ENCODE measurements at places on chromosomes 12 and 14.

- DNase-seq, result peak; percentile 42
- peaks cover 58% of the 10 kb centered on the region for H3K4me1 ChIP-seq
- H3K36me3 ChIP-seq, result no peaks in the 10 kb centered on the region
- peak overlapping the region; percentile 100 for H3K27ac ChIP-seq
Observed at GRCh38 chr12:53219956-53220693, 11.9 kb downstream of the RARG start.

DNA sequence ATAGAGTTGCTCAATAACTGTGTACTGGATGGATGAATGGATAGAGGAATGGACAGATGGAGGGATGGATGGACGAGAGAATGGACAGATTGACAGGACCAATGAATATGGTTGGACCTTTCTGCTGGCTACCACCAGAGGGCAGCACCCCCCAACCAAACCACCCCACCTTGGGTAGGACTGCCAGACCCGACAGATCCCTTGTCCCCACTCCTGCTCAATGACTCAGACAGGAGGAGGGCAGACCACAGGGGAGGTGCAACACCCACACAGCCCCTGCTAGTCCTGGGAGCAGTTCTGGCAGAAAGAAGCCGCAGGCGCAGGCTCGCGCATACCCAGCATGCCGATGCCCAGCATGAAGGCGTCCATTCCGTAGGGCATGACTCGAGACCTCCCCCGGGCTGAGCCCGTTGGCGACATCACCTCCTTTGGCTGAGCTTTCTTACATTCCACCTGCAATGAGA lies 12.4 kb downstream of the MSI1 start:
- H3K27me3 ChIP-seq, result no peaks in the 10 kb centered on the region
- no peak overlapping the region for H3K27ac ChIP-seq
- H3K4me1 ChIP-seq, result no peaks in the 10 kb centered on the region
- H3K4me3 ChIP-seq, result no peak overlapping the region

DNA sequence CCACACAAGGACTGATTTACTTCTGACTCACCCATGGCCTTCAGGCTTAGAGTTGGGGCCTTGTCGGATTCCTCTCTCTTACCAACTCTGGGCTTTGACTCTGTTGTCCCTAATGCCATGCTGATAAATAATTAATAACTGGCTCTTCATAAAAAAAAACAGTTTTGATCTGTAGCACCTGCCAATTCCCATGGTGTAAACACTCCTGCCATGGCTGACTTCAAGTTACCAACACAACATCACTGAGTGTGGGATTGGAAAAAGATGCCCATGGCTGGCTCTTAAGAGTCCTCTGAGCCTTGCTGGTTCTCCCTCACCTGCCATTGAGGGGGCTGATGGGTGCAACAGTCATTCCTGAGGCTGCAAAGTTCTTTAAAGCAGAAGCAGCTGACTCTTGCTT lies 104.8 kb downstream of the KIF26A start:
- H3K27ac ChIP-seq, result no peak overlapping the region
- no peaks in the 10 kb centered on the region for H3K27me3 ChIP-seq
- no peak overlapping the region for H3K4me3 ChIP-seq
- no peak for DNase-seq
- H3K36me3 ChIP-seq, result no peaks in the 10 kb centered on the region

DNA sequence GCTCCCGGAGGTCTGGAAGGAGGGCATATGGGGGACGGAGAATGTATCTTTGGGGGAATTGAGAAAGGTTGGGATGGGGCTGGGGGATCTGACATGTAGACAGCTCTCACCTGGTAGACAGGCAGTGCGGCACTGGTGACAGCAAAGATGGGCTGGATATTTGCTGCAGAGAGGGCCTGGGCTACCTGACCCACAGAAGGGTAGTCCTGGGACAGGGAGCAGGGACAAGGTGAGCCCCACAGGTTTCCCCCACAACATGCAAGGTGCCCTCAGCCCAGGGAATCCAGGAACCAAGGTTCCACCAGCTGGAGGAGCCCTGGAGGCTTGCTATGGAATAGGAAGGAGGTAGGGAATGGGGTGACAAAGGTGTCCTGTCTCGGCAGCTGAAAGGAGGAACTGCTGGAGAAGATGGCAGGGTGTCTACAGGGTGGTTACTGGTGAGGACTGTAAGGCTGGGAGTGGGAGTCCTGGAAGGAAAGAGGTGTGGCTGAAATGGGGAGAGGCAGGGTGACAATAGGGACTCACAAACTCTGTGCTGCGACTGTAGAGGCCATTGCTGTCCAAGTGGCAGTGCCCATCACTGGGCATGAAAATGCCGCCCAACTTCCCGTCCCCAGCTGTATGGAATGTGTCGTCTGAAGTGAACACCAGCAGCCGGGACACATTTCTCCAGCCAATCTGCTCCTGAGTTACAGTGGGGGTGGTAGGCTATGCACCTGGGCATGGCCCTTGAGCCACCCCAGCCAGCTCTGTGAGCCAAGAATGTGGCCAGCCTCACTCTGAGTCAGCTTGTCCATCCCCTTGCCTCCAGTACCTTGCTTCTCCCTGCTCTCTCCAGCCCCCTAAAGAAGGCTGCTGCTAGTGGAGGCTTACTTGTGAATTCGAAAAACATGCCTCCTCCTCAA lies 11.3 kb downstream of the ITGB7 start:
- no peaks in the 10 kb centered on the region for H3K36me3 ChIP-seq
- no peak overlapping the region for H3K4me3 ChIP-seq
- no peak for DNase-seq
- H3K27ac ChIP-seq, result no peak overlapping the region
- H3K27me3 ChIP-seq, result no peaks in the 10 kb centered on the region

DNA sequence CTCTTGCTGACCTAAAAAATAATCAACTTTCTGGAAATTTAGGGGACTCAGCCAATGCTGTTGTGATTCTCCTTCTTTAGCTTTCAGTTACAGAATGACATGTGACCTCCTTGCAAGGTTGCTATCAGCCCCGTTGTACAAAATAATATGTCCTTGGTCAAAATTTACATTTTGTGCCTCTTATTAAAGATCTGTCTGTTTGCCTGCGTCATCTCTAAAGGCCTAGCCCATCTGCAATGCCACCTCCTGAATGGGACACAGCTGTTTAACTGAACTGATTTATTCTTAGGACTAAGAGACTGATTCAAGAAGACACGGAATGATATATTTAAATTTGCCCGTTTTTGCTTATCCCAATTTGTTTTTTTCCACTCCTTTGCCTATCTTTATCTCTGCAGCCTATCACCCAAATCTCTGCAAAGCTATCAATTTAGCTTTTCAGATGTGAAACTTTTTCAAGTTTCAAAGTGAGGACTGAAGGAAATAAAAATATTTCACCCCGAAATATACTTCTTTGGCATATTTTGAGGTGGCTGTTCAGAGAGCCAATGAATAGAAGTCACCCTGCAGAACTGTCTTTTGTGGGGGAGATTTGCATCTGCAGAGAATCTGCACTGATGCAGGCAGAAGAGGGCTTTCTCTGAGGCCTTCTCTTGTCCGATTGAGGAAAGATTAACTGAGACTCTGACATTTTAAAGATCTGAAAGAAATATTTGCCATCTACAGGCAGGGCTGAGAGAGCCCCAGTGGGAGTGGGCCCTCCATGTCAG lies 126.0 kb downstream of the VEZT start:
- H3K27ac ChIP-seq, result no peak overlapping the region
- no peak overlapping the region for H3K4me3 ChIP-seq
- no peaks in the 10 kb centered on the region for H3K4me1 ChIP-seq
- no peaks in the 10 kb centered on the region for H3K36me3 ChIP-seq

- DNase-seq, result no peak
- no peaks in the 10 kb centered on the region for H3K4me1 ChIP-seq
- no peak overlapping the region for H3K27ac ChIP-seq
- no peak overlapping the region for H3K4me3 ChIP-seq
- no peaks in the 10 kb centered on the region for H3K27me3 ChIP-seq
Observed at GRCh38 chr12:104532636-104533035, 75.9 kb downstream of the CHST11 start.

DNA sequence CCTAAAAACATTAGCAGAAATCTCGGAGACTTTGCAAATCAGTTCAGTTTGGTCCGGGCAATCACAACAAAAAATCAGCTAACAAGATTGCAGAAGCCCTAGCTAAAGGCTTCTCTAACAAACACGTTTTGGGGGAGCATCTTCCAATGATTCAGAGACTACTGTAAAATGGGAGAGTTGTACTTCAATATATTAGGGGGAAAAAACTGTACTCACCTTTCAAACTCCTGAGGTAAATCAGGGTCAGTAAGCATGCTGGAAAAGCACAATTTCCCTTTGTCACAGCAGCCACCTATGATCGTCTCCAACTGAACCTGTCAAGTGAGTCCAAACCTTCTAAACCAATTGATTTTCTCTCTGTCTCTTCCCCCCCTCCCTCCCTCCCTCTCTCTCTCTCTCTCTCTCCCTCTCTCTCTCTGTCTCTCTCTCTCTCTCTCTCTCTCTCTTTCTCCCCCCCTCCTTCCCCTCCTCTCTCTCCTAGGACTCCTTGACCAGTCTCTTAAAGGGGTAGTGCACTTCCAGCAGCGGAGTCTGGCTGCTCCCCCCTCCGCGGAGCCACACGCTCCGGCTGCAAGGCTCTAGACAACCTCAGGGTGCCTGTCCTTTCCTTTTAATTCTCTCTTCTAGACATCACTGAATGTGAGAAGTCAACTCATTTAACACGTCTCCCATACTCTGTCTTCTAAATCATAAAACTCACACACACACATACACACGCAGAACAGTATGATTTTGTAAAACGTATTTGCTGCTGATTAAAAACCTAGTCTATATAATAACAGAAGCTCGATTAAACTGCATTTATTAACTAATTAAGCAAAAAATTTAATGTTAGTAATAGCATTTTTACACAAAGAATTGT lies at the start of gene SOX5:
Gene SOX5, minus strand, starts transcription at position 323 of the 862 bp plus-strand sequence. Its CDS starts 69 bp downstream, at position 254.
- DNase-seq, result peak; percentile 28
- no peaks in the 10 kb centered on the region for H3K27me3 ChIP-seq
- H3K4me3 ChIP-seq, result peak within 1 kb of the TSS; percentile 58
- H3K27ac ChIP-seq, result no peak within 1 kb of the TSS

DNA sequence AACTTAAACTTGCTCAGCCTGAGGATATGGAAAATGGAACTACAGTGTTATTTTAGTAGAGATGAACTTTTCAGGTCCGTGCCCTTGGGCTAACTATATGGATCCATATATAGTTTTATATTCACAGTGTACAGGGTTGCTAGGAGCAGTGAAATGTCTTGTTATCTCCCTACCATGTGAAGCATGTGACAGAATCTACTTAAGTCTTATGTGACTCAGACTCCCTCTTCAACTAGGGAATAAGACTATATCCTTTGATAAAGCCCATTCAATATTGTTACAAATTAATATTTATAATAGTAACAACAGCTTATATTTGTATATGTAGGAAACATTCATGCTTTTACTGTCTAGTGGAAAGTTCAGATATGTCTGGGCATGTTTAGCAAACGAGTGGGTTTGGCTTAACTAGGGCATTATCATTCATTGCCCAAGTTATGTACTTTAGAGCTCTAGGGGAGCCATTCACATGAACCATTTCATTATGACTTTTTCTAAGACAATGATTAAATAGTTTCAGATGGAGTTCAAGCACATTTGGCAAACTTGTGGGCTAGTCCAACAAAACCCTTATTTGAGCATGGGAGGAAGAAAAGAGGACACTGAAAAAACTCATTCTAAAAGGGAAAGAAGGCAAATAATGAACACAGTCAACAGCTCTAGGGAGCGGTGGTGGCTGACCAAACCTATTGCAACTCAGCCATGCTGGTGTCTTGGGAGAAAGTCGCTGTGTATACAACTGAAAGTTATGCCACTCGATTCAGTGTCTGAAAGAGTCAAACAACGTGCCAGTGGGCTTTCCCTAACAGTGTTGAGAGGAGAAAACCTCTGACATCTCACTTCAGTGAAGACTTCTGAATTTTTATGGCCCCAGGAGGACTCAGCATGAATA lies 305.9 kb upstream of the G2E3 start:
- no peaks in the 10 kb centered on the region for H3K36me3 ChIP-seq
- peaks cover 17% of the 10 kb centered on the region for H3K4me1 ChIP-seq
- no peak overlapping the region for H3K4me3 ChIP-seq
- H3K27ac ChIP-seq, result no peak overlapping the region

GRCh38 chr14:95300697-95301526 lies 18.8 kb downstream of the CLMN start:
- H3K4me3 ChIP-seq, result no peak overlapping the region
- no peaks in the 10 kb centered on the region for H3K27me3 ChIP-seq
- H3K27ac ChIP-seq, result peak overlapping the region; percentile 58
- H3K4me1 ChIP-seq, result peaks cover 45% of the 10 kb centered on the region

GRCh38 chr12:8906266-8907180 lies 7.8 kb upstream of the PHC1 start:
- no peaks in the 10 kb centered on the region for H3K27me3 ChIP-seq
- H3K4me1 ChIP-seq, result no peaks in the 10 kb centered on the region
- no peak for DNase-seq
- no peak overlapping the region for H3K27ac ChIP-seq
- no peaks in the 10 kb centered on the region for H3K36me3 ChIP-seq

DNA sequence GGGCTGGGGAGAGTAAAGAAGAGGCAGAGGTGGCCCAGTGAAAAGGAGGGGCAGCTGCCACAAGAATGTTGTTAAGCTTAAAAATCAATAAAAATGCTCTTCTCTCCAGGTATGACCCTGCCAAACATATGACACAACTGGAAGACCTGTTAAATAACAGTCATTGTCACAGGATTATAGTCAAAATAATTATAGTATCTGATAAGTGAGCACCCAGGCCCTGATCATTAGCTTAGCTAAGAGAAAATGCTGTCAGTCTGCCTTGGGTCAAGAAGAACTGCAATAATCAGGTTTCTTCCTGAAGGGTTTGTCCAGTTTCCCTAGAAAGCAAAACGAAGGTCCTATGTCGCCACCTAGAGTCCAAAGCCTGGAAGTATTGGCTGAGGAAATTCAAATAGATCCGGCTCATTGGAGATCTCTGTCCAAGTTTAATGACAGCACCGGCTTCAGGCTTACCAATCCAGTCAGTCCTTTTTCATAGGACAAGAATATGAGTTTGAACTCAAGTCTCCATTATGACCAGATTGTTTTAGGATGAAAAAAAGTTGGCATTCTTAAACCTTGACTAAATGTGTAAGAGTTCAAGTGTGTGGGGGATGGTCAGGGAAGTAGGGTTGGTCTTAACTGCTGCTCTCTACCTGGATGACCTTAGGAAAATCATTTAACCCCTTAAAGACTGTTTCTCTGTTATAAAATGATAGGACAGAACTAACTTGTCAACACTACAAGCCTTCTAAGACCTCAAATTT lies 22.5 kb upstream of the NKX2-8 start:
- peaks cover 3% of the 10 kb centered on the region for H3K27me3 ChIP-seq
- no peaks in the 10 kb centered on the region for H3K4me1 ChIP-seq

DNA sequence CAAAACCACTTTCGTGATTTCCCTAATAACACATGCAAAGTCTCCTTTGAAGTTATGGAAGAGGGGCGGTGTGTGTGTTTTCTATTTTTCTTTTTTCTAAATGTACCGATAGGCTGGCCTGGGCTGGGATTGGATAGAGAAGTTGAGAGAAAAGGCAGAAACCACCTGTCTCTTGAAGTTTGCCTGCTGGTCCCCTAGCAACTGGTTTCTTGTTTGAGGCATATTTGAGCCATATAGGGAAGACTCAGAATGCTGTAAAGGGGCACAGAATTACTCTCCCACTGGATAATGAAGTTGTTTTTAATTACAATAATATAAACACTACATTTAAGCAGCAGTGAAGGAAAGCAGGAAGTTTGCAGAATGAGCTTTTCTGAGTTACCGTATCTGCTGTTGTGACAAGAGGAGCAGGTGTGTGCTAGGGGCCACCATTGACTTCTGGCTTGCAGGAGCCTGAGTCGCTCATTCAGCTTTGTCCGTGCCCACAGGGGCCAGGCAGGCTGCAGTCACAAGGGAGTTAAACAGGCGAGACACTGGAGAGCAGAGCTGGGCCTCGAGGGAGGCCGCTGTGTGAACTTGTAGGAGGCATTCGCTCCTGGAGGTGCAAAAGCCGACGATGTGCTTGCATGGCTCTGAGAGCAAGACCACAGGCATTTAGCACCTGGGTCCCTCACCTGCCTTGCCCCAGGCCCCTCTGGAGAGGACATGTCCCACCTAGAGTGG lies 173.8 kb upstream of the RGS6 start:
- H3K27me3 ChIP-seq, result no peaks in the 10 kb centered on the region
- H3K27ac ChIP-seq, result no peak overlapping the region
- no peak for DNase-seq
- H3K4me3 ChIP-seq, result no peak overlapping the region
